ENCODE measurements at places on chromosomes 1 and 21.

DNA sequence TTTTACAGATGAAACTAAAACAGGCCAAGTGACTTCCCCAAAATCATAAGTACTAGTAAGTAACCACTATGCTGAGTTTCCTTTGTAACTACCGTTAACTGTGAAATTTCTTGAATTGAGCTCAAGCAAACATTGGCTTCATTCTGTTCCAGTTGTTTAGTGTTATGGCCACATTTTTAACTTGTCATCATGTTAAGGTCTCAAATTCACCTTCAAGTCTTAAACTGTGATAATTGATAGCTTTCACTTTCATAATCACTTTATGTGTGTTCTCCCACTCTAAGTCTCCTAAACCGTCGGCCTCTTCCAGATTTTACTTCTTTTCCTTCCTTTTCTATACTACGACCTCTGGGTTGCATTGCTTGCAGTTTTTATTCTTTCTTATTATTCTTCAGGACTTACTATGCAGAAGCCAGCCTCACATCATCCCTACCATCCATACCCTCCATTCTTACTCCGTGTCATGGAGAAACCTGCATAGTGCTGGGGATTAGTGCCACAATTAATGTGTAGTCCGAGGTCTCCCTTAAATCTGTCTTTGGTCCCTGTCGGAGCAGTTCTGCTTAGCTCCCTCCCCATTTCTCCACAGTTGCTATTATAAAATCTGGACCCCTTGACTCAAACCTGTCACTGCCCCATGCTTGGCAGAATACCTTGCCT lies 5.8 kb downstream of the KIF1B start:
- no peak for DNase-seq

DNA sequence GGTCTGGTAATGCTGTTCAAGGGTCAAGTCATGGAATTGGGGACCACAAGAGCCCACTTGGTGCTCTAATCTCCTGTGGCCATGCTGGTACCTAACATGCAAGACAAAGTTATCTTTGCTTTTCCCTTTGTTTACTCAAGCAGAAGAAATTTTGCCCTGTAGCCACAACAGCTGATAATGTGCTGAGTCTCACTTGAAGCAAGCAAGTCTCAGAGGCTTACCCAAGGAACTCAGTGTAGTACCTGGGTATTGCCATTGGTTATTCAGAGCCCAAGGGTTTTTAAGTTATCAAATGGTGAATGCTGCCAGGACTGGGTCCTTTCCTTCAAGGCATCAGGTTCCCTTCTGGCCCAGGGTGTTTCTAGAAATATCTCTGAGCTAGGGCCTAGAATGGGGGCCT lies 198.9 kb upstream of the RNPC3 start:
- DNase-seq = no peak

DNA sequence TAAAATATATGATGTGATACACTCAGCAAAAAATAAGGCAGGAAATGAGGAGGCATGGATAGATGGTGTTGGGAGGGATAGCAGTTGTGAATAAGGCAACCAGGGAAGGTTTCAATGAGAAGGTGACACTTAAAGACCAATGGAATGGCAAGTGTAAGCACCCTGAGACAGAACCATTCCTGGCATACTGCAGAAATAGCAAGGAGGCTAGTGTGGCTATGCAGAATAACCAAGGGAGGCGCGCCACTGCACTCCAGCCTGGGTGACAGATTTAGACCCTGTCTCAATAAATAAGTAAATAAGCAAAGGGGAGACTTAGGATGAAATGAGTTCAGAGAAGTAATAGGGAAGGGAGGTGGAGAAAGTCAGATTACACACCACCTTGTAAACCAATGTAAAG lies 113.9 kb downstream of the TOMM20 start:
- no peak for DNase-seq

- DNase-seq = no peak
These were observed 52.5 kb downstream of the LRRC8D start for GRCh38 chr1:89873288-89873687.

DNA sequence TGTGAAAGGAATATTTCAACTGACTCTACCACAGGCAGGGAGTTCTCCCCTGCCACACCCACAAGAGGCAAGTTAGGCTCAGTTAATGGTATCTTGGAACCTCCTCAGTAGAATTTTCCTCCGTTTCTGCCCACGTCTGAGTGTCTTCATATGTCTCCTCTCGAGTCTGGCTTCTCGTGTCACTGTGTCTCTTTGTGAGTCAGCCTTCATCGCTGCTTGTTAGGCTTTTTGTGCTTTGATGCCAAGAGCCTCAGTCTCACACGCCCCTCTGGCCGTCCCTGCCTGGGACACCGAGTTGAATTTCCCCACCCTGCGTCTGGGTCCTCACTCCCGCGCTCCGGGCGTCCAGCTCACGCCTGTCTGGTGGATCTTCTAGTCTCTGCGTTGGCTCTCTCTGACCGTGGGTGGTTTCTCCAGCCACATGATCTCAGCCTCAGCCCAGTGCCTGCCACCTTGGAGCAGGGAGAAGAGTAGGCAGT lies 125.7 kb upstream of the GADD45A start:
- no peak for DNase-seq

DNA sequence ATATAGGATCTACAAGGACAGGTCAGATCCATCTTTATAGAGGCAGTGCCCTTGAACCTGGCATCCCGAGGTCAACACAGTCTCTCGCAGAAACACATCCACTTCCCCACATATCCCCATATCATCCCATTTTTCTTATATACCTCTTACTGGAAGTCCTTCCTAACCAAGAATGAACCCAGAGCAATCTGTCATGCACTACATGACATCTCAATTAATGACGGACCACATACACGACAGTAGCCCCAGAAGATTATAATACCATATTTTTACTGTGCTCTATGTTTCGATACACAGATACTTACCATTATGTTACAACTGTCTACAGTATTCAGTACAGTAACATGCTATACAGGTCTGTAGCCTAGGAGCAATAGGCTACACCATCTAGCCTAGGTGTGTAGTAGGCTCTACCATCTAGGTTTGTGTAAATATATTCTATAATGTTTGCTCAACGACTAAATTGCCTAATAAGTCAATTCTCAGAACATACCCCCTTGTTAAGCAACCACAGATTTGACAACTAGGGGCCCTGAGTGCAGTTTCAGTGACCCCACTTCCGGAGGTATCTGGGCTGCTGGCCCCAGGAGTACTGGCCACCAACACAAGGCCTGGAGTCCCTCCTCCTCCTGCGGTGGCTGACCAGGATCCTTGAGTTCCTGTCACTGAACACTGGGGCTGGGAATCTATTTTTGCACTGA lies 28.1 kb downstream of the PTPN14 start:
- DNase-seq = no peak

GRCh38 chr1:41109310-41110197 lies 88.0 kb upstream of the SLFNL1 start:
- no peak for DNase-seq

DNA sequence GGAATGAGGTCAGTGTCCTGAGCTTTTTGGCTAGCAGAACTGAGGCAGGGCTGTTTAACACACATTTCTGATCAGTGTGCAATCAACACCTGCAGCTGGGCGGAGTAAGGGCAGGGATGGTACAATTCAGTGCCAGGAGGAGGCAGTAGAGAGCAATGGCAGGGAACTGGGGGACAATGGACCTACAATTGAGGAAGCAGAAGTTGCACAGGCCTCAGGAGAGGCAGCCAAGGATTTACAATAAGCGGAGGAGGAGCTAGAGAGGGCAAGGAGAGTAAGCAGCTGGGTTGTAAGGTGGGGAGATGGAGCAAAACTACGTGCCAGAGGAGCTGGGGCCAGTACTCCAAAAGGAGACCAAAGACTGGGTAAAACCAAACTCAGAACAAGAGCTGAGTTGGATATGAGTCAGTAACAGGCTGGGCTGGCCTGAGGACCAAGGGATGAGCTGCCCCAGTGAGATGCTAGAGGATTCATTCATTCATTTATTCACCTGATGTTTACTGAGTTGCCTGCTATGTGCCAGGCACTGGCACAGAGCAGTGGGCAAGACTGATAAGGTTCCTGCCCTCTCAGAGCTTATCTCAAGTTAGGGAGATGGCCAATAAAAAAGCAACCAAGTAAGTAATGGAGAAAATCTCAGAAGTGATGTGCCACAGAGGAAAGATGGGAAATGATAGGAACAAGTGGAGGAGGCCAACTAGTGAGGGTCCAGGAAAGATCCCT lies 10.4 kb upstream of the GALE start:
- peak; percentile 15 for DNase-seq

- DNase-seq = no peak
These were observed 180.7 kb downstream of the KAZN start for GRCh38 chr1:14778898-14779865.
